ENCODE measurements at places on chromosomes 1 and 21.

DNA sequence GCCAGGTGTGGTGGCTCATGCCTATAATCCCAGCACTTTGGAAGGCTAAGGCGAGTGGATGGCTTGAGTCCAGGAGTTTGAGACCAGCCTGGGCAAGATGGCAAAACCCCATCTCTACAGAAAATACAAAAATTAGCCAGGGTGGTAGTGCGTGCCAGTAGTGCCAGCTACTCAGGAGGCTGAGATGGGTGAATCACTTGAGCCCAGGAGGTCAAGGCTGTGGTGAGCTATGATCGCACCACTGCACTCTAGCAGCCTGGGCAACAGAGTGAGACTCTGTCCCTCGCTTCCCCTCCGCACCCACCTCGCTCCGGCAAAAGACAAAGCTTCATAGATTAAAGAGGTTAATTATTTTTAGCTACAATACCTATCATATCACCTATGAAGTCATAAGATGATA is 100.0 kb downstream of the HHAT start:
- DNase-seq, result no peak

- no peak for DNase-seq
Measured at GRCh38 chr1:28247612-28248272, 11.6 kb upstream of the SESN2 start.

- DNase-seq, result no peak
Measured at GRCh38 chr1:3851292-3851691, 5.7 kb downstream of the CEP104 start.

DNA sequence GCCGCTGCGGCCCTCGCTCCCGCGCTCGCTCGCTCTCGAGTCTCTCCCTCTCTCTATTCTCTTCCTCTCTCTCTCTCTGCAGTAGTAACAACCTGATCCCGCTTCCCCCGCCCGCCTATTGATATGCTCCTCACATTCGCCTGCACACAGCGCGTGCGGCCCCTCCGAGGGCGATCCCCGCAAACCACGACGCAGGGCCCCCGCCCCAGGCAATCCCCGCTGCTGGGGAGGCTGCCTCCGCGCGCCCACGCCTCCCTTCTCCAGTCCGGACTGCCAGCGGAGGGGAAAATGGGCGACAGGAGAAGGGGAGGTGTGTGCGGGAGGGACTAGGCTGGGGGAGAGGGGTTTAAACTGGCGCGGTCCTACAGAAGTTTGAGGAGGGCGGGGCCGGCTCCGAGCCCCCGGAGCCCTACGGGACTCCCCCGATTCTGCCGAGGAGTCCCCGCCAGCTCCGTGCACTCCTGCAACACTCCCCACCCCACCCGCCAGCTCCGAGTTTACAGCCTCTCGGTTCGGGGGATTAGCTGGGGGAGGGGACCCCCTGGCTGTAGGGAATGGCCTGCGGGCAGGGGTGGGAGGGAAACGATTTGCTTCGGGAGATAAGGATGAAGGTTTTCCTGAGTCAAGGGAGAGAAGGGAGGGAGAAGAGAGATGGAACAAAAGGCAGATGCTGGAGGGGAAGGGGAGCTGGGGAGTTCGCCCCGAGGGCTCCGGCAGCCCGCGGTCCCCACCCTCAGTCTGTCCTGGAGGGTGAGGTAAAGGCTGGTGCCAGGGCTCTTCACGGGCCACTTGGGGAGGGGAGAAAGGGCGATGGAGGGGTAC is 66.6 kb downstream of the SYT2 start:
- DNase-seq, result no peak

DNA sequence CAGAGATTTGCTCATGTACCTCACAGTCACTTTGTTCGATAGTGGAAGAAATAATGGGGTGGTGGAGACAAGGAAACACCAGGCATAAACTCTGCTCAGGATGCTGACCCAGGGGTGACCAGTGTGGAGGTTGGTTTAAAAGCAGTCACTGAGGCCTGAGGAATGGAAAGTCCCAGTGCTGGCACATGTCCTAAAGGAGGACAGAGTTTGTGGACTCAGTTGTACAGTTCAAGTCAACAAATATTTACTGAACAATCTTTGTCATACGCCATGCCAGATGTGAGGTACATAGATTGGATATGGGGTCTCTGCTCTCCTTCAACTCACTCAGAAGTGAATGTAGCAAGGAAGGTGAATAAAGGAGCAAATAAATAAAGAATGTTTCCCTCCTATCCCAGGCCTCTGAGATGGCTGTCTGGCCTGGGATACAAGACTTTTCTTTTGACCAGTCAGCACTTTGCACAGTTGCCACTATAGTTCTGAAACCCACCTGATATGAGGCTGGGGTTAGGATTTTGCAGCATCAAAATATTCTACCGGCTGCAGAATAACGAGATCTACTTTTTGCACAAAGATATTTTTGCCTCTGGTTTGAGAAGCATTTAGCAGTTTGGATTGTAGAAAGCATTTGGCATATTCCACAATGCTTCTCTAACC is 7.9 kb upstream of the GFI1 start:
- no peak for DNase-seq

- DNase-seq, result no peak
Measured at GRCh38 chr1:7266561-7266960, 481.3 kb downstream of the CAMTA1 start.

DNA sequence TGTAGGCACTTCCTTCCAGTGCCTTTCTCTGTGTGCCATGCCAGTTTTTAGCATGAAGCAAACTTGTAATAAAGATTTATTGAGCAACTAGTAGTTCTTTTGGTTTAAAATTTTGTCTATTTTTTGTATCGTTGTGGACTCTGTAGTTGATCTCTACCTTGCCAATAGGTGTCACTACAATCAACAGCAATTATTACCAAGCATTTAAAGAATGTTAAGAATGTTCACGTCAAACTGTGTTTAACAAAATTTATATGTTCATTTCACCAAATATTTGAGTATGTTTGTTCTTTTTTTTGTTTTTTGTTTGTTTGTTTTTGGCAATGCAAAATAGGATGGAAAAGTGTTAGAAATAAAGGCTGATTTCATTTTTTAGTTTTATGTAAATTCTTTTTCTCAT is 208.1 kb downstream of the PATJ start:
- no peak for DNase-seq

DNA sequence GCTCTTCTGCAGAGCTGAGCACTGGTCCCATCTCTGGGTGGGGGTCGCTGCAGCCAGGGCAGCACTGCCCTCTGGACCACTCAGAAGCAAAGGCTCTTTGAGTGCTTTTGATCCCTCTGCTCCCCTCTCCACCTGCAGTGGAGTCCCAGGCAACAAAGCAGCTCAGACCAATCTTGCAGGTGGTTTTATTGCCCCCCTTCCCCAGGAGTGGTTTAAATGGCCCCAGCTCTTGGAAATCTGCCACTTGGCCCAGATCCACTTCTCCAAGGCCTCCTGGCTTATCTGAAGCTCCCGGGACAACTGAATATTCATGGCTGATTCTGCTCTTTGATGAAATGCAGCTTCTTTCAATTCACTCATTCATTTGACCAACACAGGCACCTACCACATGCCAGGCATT is 2.7 kb downstream of the STUM start:
- no peak for DNase-seq

GRCh38 chr1:92961896-92962752 is 862 bp upstream of the DIPK1A start:
- DNase-seq, result peak; percentile 47

- DNase-seq, result no peak
Measured at GRCh38 chr1:32770741-32771548, 46.2 kb downstream of the YARS1 start.

- no peak for DNase-seq
Measured at GRCh38 chr1:33268457-33268856, 12.2 kb downstream of the ZNF362 start.

DNA sequence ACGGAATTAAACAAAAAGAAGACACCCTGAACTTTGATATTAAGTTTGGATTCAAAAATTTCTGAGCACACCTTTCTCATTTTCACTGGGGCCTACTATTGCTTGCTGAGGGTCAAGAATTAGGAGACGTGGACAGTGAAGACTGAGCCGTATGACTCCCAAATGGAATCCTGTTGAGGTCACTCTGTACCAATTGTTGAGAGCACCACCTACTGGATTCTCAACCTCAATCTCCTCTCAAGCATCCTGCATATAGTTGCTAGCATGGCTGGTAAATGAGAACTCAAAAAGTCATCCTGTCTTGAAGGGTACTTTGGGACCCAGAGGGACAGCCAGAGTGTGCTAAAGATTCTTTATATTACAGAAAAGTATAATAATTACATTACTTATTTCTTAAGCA is 20.2 kb upstream of the MTR start:
- no peak for DNase-seq

DNA sequence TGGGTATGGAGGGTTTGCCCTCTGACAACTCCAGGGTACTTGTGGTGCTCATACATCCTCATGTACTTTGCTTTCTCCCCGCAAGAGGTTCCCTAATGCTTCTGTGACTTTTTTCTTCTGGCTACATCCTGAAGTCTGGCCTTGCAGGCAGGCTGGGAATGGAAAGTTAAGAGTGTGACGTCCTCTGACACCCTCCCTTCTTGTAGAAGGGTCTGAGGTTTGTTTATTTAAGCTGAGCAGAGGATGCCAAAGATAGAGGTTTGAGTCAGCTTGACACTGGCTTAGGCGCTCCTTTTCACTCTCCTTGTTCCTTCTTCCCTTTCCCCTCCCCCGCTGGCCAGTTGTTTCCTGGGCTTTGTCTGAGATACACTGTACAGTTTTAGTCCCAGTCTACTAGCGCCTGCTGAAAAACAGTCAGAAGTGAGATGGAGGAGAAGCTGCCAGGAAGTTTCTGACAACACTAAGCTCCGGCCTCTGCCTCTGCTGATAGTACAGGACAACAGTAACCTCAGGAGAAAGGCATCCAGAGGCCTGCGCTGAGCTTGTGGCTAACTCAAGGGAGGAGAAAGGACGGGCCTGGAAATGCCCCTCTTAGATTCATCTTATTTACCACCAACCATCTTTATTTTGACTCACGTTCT is at the start of gene MACF1:
TSS of gene MACF1 (plus strand) at position 255 of the 641 bp plus-strand sequence. CDS start at position 583, 328 bp downstream.
- DNase-seq, result no peak

GRCh38 chr21:39601187-39601928 is 11.4 kb upstream of the B3GALT5 start:
- DNase-seq, result no peak

- DNase-seq, result no peak
Measured at GRCh38 chr1:204507317-204508105, 8.7 kb upstream of the MDM4 start.

GRCh38 chr1:85689775-85690404 is 18.3 kb downstream of the ZNHIT6 start:
- DNase-seq, result no peak

GRCh38 chr1:181317261-181317930 is 165.9 kb upstream of the CACNA1E start:
- DNase-seq, result no peak

DNA sequence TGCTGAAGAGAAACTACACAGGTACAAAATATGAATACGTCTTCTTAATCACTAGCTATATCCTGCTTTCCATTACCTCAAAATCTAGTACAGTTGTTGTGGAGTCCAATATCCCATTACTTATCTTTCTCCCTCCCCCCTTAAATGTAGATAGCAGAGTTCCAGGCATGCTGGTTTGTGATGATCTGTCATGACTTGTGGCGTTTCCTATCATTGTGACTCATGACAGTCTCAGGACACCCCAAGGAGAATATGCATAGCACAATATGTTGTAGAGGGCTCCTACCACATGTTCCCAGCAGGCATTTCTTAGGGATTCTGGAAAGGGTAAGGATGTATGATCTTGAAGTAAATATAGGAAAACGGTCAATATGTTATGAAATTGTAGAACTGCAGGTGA is 206.9 kb downstream of the USH2A start:
- no peak for DNase-seq

DNA sequence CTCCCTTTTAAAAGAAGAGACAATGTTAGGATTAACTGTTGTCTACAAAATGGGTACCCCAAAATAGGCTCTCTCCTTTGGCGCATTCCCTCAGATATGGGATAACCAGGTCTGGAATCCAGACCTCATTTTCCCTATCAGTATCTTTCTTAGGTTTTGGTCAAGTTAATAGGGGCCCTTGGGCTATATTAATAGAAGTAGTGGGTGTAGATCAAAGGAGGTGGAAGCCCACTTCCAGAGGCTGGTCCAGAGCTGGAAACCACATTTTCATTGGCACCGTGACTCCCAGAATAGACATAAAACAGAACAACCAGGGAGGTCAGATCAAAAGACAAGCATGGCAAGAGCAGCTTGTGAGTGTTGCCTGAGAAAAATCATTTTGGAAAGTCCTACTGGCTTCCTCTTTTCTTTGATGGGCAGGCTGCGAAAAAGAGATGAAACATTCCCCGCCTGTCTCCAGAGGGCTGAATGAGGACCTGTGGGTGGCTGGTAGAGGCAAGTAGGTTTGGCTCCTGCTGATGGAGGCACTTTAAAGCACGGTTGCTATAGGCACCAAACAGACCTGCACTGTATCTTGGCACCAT is 25.8 kb upstream of the KIF21B start:
- no peak for DNase-seq

GRCh38 chr1:2596530-2597333 is 10.2 kb downstream of the PRXL2B start:
- DNase-seq, result no peak

DNA sequence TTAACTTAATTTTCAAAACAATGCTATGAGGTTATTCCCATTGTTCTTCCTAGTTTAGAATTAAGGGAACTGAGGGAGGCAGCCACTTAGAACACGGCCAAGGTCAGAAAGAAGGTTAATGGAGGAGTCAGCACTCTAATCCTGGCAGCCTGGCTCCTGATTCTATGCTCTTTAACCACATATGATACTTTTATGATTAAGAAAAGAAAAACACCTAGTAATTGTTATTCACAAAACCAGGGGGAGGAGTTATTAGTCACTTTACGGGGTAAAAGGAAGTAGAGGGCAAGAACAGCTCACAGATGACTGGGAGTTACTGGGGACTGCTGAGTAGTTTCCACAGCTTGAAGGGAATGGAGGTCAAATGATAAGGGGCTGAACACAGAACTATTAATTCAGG is 38.6 kb downstream of the GADD45A start:
- DNase-seq, result no peak

Measured in activated T-helper 9 cell treated with anti-CD3 and anti-CD28 coated beads, Interleukin-2, amount 50 U/mL, for 16 hours (primary cell).